Activated T-cell treated with anti-CD3 and anti-CD28 coated beads, Interleukin-2, amount 50 U/mL, for 1 hour (primary cell): ENCODE measurements at places on chromosomes 16 and 17.

- DNase-seq, result no peak
Measured at GRCh38 chr16:84643180-84643583, 5.1 kb upstream of the KLHL36 start.

DNA sequence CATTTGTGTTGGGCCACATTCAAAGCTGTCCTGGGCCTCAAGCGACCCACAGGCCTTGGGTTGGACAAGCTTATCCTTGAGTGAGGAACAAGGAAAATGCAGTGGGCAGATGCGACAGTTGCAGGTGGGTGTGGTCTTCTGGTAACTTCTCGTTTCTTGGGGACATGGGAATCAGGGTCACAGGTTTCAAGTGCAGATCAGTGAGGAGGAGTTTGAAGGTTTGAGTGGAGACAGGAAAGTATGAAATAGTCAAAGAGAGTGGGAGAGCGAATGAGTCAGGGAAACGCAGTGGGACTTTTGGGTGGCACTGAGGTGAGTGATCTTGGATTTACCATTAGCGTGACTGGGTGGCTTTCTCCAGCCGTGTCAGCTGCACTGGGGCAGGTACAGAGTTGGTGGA lies 15.4 kb upstream of the CCL22 start:
- no peak for DNase-seq

GRCh38 chr17:33324736-33325135 lies 31.6 kb upstream of the ASIC2 start:
- no peak for DNase-seq

DNA sequence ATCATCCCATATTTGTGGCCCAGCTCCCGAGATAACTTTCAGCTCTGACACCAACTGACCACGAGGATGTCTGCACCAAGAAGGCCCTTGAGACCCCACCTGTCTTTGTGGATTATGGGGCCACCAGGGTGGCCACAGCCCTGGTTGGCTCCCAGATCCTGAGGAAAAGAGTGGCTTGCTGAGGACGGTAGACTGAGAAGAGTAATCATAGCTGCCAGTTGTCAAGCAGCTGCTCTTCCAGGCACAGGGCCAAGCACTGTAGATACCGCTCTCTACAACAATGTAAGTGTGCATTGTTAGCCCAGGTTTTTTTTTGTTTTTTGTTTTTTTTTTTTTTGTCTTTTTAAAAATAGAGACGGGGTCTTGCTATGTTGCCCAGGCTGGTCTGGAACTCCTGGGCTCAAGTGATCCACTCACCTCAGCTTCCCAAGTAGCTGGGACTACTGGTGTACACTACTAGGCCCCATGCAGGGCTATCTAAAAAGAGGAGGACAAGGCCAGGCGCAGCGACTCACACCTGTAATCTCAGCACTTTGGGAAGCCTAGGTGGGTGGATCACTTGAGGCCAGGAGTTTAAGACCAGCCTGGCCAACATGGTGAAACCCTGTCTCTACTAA lies 9.6 kb downstream of the ZNF205 start:
- DNase-seq, result no peak

GRCh38 chr17:66405836-66406677 lies 103.6 kb downstream of the PRKCA start:
- no peak for DNase-seq

- DNase-seq, result no peak
Measured at GRCh38 chr17:80353718-80354275, 61.2 kb upstream of the ENDOV start.

- DNase-seq, result no peak
Measured at GRCh38 chr16:88978608-88979346, 1.8 kb upstream of the CBFA2T3 start.

- no peak for DNase-seq
Measured at GRCh38 chr17:4898351-4898750, 985 bp upstream of the C17orf107 start.

- no peak for DNase-seq
Measured at GRCh38 chr17:76866774-76867577, 1.2 kb upstream of the MGAT5B start.

GRCh38 chr17:82343560-82343959 lies 10.0 kb upstream of the SECTM1 start:
- no peak for DNase-seq
